HFFc6 (cell line): ENCODE measurements at places on chromosomes 1 and 21.

DNA sequence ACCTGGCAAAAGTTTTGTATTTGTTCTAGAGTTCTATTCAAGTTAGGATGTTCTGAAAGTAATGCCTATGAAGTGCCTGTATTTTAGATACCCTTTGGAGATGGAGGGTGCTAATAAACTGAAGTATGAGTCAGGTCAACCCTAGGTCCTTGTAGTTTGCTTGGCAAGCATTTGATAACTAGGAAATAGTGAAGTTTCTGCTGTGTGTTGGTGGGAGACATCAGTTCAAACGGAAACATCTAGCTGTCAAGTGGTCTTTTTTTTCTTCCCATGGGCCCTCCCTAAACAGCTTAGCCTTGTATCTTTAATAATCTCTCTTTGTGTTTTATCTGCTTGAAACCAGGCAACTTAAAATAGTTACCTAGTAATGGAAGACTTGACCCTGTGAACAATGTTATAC, 4.5 kb downstream of the MRPS6 start:
- DNase-seq = no peak

GRCh38 chr1:223525957-223526356, 132.7 kb downstream of the CCDC185 start:
- DNase-seq = no peak

- peak; percentile 8 for DNase-seq
These were observed 50.4 kb upstream of the DAB1 start for GRCh38 chr1:57474137-57474750.

GRCh38 chr21:43287795-43288755, 119.3 kb downstream of the CRYAA start:
- no peak for DNase-seq

DNA sequence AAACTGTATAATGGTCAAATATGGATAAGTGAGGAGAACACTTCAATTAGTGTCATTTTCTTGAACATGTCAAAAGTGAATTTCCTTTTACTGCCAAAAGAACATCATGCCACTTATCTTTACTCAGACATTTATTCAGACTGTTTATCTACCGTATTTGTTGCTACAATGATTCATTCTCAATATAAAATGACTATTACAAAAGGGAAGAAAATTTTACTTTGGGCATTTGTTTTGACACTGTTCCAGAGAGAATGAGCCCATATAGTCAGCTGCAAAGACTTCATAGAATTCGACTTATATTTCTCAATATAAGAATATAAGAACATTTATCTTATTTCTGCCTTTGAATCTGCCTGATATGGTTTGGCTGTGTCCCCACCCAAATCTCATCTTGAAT, 1699.1 kb downstream of the BRINP3 start:
- no peak for DNase-seq

- DNase-seq = no peak
These were observed 12.1 kb downstream of the CD55 start for GRCh38 chr1:207333620-207334019.

DNA sequence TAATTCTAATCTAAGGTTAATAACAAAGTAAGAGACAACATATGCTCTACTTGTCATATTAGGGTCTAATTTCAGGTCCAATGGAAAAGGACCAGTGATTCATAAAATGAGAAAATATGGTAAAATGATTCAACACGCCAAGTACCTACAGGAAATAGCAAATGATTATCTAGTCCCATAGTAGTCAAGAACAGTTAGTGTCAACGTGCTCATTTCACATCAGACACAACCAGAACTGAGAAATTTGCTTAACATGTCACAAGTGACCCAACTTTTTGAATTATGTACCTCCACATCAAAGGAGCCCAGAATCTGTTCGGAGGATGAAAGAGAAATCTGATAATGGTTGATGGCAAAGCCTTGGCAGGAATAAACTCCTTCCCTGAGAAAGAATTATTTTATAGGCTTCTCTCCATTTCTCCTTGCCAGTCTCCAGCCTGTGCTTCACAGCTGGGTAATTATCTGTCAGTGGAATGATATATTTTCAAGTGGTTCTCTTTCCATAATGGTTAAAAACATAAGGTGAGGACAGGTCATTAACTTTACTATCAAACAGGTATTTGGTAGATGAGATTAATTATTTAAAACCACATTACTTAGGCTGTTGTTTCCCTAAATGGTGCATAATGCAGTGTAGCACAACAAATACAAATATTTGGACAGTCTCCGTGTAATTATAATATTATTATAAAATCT, 83.2 kb downstream of the APP start:
- no peak for DNase-seq

DNA sequence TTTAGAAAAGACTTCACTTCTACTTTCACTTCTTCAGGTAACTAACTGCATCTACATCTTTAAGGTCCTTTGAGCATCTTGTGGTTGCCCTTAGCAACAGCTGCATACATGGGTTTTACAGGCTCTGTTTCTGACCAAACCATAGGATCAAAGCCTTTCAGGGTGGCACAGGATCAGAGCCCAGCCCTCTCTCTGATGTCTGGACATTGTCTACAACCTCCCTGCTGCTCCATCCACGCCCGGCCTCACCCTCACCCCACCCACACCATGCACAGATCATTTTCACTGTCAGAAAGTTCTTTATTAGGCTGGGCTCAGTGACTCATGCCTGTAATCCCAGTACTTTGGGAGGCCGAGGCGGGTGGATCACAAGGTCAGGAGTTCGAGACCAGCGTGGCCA, 5.2 kb downstream of the NCF2 start:
- no peak for DNase-seq

DNA sequence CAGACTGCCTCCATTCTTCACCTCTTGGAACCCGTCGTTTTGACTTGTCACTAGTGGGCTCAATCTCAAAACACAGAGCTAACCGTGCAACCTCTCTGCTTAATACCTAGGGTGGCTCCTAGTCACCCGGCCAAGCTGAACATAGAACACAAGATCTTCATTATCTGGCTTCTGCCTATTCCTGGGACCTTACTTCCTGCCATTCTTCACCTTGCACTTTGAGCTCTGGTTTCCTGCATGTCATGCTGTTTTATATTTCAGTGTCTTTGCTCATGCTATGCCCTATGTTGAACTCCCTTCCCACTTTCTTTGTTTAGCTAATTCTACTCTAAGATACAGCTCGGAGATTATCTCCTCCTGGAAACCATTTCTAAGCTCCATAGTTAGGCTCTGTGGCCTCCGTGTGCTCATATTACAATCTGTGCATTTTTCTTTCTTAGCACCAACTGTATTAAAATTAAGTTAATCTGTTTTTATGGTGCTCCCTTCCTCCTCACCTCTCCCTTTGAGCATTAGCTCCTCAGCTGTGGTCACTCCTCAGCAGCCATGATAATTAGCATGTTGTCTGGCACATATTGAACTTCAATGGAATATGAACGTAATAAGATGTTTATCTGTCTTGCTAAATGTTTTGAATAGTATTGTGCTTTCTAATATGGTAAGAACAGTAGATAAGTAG, 13.1 kb downstream of the GPSM2 start:
- no peak for DNase-seq

GRCh38 chr1:181015251-181015615, 7.4 kb downstream of the STX6 start:
- DNase-seq = no peak

DNA sequence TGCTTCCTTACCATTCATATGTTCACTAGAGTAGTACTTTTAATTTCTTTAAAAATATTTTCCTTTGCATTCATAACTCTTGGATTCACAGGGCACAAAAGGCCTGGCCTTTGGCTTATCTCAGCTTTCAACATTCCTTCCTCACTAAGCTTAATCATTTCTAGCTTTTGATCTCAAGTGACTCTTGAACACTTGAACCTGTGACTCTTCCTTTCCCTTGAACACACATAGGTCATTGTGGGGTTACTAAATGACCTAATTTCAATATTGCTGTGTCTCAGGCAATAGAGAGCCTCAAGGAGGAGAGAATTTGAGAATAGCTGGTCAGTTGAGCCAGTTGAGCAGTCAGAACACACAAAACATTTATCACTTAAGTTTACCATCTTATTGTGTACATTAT, 49.9 kb downstream of the COL11A1 start:
- DNase-seq = no peak

DNA sequence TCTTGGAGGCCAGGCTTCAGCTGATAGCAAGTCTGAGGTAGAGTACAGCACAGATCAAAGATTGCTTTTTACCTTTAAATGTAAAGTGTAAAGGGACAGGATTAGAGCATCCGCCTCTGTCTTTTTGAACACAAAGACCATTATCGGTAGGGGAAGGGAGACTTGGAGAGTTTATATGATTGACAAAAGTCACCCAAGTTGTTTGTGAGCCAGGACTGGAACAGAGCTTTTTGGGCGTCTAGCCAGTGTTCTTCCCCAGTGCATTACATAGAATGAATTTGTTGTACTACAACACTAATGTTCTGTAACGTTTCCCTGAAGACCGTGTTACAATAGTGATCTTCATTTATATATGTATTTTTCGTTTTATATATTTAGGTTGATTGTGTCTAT, 9.3 kb upstream of the PIGC start:
- no peak for DNase-seq
